ENCODE measurements at places on chromosomes 16 and 17.
A peak's percentile ranks its signal among the peaks of the same experiment; 100 is the strongest.

DNA sequence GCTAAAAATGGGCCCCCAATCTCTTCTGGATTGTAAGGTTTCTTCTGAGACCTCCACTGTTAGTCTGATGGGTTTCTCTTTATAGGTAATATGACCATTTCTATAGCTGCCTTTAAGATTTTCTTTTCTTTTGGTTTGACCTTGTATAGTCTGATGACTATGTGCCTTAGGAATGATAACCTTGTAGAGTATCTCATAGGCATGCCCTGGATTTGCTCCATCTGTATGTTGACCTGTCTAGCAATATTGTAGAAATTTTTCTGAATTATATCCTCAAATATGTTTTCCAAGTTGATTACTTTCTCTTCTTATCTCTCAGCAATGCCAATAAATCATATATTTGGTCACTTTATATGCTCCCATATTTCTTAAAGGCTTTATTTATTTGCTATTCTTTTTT lies 1403.8 kb upstream of the GOT2 start:
- no peak for DNase-seq

GRCh38 chr17:57718878-57719277 lies 26.2 kb downstream of the CCDC182 start:
- DNase-seq, result no peak

GRCh38 chr17:32349503-32349853 lies 479 bp upstream of the ZNF207 start:
- peak; percentile 8 for DNase-seq

DNA sequence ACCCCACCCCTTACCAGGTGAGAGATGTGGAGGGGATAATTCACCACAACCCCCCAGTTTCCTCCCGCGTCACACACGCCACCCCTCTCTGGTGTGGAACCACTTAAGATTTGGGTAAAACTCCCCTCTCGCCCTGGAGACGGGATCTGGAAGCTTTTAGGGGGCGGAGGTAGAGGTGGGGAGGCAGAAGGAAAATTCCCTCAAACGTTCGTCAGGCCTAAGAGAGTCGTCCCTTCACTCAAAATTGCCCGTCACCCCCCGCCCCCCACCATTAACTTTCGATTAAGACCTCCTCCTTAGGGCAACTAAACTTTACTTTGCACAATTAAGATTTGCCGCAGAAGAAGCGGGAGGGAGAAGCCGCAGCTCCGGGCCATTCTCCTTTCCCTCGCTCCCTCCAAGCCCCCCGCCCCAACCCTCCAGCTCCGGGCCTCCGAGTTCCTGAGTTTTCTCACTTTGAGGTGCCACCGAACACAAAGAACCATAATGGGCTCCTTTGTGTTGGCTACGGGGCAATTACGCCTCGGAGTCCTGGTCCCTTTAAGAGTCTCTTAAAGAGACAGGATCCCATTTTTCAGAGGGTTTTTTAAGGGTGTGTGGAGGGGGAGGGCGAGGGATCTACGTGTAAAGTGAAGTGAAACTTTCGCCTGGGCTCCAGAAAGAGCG lies 985 bp upstream of the FZD2 start:
- DNase-seq, result no peak

DNA sequence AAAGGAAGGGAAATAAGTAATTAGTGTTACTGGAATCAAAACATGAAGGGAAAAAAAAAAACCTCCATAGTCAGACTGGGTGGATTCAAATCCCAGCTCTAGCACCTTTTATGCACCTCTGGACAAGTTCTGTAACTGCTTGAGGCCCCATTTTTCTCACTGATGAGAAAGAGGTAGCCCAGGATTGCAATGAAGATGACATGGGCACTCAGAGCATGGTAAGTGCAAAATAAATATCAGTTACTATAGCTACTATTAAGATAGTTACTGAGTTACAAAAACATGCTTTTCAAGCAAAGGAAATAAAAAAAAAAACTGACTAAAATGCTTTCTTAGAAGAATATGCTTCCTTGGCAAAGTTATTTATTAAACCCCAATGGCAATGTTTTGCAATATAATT lies 58.8 kb downstream of the CEP95 start:
- DNase-seq, result no peak

GRCh38 chr17:17356931-17357270 lies 53.7 kb downstream of the NT5M start:
- DNase-seq, result no peak
